ENCODE measurements at places on chromosomes 4 and X. TPM values are rescaled to one million over a fixed set of nuclear protein-coding genes. Genes with fewer than 3 reads are reported as not detected.

Gene HPSE
- total RNA-seq, result 2.0 TPM

- H3K36me3 ChIP-seq, result no peaks in the 10 kb centered on the region
- H3K27ac ChIP-seq, result no peak overlapping the region
- no peaks in the 10 kb centered on the region for H3K27me3 ChIP-seq
Measured at GRCh38 chr4:118285931-118286330, 66.9 kb downstream of the PRSS12 start.

DNA sequence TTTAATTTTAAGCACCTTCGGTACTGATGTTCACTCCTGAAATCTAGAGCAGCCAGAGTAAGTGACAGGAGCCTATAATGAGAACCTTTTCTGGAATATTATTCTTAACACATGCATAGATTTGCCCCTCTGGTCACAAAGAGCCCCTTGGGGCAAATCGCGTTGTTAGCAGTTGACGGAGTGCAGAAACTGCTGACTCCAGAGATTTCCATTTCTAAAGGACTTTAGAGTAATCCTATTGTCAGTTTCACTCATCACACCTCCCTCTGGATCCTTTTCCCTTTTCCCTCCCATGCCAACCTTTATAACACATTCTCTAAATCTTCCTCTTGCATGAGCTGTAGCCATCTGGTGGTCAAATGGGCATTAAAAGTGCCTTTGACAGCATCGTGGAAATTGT is 264.9 kb upstream of the PRPS2 start:
- no peak for DNase-seq
- H3K4me1 ChIP-seq, result no peaks in the 10 kb centered on the region
- no peaks in the 10 kb centered on the region for H3K27me3 ChIP-seq
- H3K36me3 ChIP-seq, result peaks cover 2% of the 10 kb centered on the region
- H3K4me3 ChIP-seq, result no peak overlapping the region

- H3K27ac ChIP-seq, result no peak overlapping the region
- DNase-seq, result no peak
- no peak overlapping the region for H3K4me3 ChIP-seq
- H3K4me1 ChIP-seq, result peaks cover 3% of the 10 kb centered on the region
Measured at GRCh38 chr4:90209922-90210321, 82.7 kb downstream of the CCSER1 start.

- H3K27me3 ChIP-seq, result no peaks in the 10 kb centered on the region
- no peaks in the 10 kb centered on the region for H3K4me1 ChIP-seq
- H3K36me3 ChIP-seq, result peaks cover 5% of the 10 kb centered on the region
- no peak overlapping the region for H3K27ac ChIP-seq
- no peak for DNase-seq
- no peak overlapping the region for H3K4me3 ChIP-seq
Measured at GRCh38 chrX:118736394-118737010, 9.1 kb downstream of the IL13RA1 start.

Gene DCLK2
- total RNA-seq, result 0.33 TPM

Gene HSFX2
- total RNA-seq, result not detected

- H3K4me3 ChIP-seq, result peak overlapping the region; percentile 68
- H3K27ac ChIP-seq, result no peak overlapping the region
- H3K36me3 ChIP-seq, result peaks cover 2% of the 10 kb centered on the region
- DNase-seq, result no peak
Measured at GRCh38 chr4:42397635-42398170, 415 bp downstream of the SHISA3 start.

DNA sequence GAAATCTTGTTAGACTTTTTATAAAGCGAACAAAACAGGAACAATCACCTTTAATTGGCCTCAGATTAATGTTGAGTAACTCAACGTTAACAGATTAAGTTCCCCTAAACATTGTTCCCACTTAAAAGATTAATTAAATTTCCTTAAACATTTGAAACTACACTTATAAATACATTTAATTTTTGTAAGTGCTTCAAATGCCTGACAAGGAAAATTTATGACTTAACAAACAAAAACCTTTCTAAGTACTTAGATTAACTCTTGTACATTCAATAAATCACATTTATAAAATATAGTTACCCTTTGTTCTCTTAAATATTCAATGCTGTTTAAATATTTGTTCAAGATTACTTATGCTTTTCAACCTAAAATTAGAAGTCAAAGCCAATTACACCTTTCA is 39.4 kb upstream of the OCIAD2 start:
- H3K4me3 ChIP-seq, result no peak overlapping the region
- no peaks in the 10 kb centered on the region for H3K36me3 ChIP-seq
- DNase-seq, result no peak
- H3K27me3 ChIP-seq, result no peaks in the 10 kb centered on the region
- peaks cover 5% of the 10 kb centered on the region for H3K4me1 ChIP-seq
- H3K27ac ChIP-seq, result no peak overlapping the region

- H3K27ac ChIP-seq, result peak within 1 kb of the TSS; percentile 90
- peak; percentile 96 for DNase-seq
- no peaks in the 10 kb centered on the region for H3K27me3 ChIP-seq
- peaks cover 33% of the 10 kb centered on the region for H3K36me3 ChIP-seq
- H3K4me1 ChIP-seq, result peaks cover 2% of the 10 kb centered on the region
- H3K4me3 ChIP-seq, result peak within 1 kb of the TSS; percentile 96
Measured at GRCh38 chrX:16870095-16870861, at the start of gene RBBP7. TSS of gene RBBP7 (minus strand) at chrX:16870362. CDS start at chrX:16870053, 309 bp downstream.

Gene HSD17B13
- total RNA-seq, result not detected

Data from H9 (cell line).